ENCODE measurements at places on chromosomes 7 and 10.

DNA sequence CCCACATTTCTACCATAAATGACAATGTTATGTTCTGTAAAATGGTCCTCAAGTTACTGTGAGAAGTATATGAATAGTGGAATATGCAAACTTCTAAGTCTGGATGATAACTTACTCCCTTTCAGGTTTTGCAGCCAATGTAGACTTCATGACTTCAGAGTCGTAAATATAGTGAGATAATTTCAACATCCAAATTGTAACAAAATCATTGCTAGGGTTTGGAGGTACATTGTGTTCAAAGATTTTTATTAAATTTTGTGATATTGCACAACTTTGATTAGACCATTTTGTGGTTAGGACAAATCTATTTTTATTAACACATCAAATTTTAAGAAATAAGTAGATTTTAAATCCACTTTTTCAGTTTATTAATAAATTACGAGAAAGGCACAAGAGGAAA lies 270.3 kb downstream of the RNLS start:
- DNase-seq, result no peak

DNA sequence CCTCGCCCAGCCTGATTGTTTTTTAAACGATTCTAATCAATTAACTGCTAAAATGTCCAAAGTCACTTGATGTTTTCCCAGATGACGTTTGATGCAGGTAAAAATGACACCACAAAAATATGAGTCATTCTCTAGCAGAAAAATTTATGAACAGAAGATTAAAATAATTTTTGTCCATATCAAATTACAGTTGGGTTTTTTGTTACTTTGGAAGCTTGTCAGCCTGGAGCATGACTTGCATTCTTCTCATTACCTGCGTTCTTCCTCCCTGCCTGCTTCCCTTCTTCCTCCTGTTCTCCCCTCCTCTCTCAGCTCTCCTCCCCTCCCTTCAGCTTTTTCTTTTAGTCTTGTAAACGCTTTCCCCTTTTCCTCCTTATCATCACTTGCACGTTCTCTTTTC lies 18.7 kb downstream of the IL15RA start:
- no peak for DNase-seq

- no peak for DNase-seq
Measured at GRCh38 chr10:43944381-43945093, 295.9 kb upstream of the ZNF32 start.

- DNase-seq, result no peak
Measured at GRCh38 chr7:125326666-125327255, 397.1 kb upstream of the POT1 start.

DNA sequence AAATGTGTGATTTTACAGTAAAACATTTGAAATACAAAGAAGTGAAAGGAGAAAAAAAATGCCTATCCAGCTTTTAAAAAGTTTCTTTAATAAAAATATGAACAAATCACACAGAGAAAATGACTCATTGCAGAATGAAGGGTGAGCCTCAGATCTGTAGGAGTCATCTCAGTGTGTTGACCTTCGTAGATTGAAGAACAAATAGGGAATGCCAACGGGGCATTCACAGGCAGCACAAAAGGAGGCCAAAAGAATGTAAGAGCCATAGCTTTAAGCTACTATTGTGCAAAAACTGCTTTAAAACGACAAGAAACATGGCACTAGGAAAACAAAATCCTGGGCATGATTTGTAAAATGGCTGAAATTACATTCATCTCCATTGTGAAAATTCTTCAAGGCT lies 782.7 kb upstream of the CELF2 start:
- DNase-seq, result no peak

- DNase-seq, result no peak
Measured at GRCh38 chr10:70391654-70392053, 9.2 kb upstream of the LRRC20 start.

DNA sequence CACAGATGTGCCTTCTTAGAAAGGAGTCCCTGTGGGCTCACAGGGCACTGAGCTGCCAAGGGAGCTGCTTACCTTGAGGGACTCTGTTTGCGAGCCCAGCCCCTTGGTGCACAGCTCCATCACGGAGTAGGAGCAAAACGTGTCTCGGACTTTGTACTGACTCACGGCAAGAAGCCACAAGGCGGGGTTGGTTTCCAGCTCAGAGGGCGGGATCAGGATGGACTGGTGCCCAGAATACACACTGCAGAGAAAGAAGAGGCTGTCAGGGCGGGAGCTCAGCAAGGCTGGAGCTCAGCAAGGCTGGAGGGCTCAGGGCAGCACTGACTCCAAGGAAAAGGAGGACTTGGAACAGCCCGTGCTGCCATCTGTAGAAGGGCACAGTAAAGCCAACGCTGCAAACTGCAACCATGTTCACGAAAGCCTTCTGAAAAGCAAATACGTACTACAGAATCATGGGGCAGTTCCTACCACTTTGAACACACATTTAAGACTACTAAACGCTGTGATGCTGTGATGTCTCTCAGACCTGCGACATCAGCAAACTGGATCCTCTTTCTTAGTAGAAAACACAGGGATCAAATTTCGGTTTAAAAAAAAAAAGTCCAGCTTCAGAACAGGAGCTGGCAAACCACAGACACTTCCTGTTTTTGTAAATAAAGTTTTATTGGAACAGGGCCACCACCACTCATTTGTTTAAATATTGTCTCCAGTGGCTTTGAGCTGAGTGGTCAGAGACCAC lies 194.3 kb downstream of the ZMYND11 start:
- DNase-seq, result no peak

DNA sequence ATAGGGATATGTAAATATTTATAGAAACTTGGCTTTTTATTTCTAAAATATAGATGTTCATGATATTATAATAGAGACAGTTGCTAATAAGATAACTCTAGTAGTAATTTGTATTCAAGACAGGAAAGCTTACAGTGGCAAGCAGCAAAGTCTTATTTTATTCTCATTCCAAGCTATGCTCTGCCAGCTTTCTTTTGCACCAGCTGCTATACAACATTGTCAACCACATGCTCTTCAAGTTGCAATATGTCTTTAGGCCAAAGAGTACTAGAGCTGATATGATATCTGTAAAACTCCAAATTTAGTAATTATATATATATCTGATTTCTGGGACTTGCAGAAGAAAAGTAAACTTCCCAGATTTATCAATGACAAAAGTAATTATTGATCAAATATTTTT lies 350.1 kb downstream of the HGF start:
- DNase-seq, result no peak

GRCh38 chr10:74165530-74165901 lies 14.5 kb downstream of the ADK start:
- no peak for DNase-seq

- no peak for DNase-seq
Measured at GRCh38 chr7:137934176-137934826, 67.6 kb downstream of the CREB3L2 start.

DNA sequence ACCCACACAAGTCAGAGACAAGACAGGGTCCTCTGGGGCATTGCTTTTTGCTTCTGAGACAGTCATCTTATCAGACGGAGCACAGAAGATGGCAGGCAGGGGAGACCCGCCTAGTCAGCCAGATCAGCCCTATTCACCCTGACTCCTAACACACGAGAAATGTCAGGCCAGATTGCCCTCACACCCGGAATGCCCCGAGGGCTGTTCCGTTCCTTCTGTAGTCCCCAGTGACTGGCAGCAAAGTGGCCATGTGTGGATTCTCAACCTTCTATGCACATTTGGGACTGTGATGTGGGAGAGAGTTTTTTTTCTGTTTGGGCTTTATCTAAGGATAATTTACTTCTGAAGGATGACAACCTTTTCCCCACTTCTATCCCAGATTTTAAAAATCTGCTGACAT lies 35.5 kb upstream of the TBX20 start:
- DNase-seq, result no peak

- DNase-seq, result no peak
Measured at GRCh38 chr7:1200045-1200444, 32.6 kb upstream of the UNCX start.

- DNase-seq, result no peak
Measured at GRCh38 chr10:4693967-4694366, 132.0 kb upstream of the AKR1E2 start.

- no peak for DNase-seq
Measured at GRCh38 chr7:151821806-151822540, 54.9 kb downstream of the PRKAG2 start.

DNA sequence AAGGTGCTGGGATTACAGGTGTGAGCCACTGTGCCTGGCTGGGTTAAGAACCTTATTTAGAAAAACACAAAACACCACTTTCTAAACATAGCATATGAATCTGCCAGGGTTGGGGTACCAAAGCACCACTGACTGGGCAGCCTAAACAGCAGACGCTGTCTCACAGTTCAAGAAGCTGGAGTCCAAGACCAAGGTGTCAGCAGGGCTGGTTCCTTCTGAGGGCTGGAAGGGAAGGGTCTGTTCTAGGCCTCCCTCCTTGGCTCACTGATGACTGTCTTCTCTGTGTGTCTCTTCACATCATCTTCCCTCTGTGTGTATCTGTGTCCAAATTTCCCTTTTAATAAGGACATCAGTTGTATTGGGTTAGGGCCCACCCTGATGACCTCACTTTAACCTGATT lies 49.6 kb downstream of the HIPK2 start:
- no peak for DNase-seq

GRCh38 chr7:133349101-133349500 lies 96.2 kb downstream of the EXOC4 start:
- DNase-seq, result no peak

DNA sequence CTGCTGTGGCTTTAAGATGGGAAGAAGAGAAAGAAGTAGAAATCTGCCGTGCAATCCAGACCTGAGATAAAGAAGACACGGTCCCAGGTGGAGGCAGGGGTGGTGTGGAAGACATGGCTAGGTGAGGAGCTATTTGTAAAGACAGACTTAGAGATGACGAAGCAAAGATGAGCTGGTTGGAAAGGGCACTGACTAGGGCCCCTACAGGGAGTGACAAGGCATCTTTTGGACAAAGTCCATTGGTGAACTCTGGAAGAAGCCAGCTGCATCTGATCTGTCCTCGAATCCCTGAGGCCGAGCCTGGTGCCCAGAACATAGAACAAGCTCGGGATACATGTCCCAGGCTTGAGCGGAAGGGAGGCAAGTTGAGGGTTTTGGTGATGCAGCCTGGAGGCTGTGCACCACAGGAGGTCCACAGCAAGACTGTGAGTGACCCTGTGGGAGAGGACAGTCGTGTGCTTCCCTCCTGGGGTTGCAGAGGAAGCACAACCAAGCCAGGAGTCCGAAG lies 191.2 kb downstream of the ADAM12 start:
- no peak for DNase-seq

Data from right renal pelvis (tissue), 4 donors.